Transverse colon (tissue), 4 donors: ENCODE measurements at places on chromosomes 6 and 20.

- no peak for DNase-seq
Observed at GRCh38 chr20:33531885-33532284, 42.0 kb downstream of the CBFA2T2 start.

GRCh38 chr6:75612434-75612833, 10.8 kb downstream of the SENP6 start:
- DNase-seq: no peak

- no peak for DNase-seq
Observed at GRCh38 chr6:8335381-8335780, 100.0 kb downstream of the SLC35B3 start.

DNA sequence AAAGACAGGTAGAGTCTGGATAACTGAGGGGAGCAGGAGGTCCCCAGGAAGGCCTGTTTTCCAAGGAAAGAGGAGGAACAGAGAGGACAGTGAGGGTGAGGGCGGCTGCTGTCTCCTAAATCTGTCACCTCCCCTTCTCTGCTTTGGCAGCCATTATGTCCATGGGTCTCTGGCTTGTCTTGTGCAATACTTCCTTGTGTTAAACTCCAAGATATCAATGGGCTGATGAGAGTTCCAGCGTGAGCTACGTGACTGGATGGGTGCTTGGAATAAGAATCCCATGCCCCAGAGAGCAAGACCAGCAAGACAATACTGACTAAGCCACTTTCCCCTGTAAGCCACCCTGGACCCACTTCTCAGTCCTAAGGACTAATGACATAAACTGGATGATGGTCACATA, 26.3 kb upstream of the DNAAF9 start:
- DNase-seq: no peak

- no peak for DNase-seq
Observed at GRCh38 chr6:55917751-55918415, 42.5 kb upstream of the BMP5 start.

- no peak for DNase-seq
Observed at GRCh38 chr6:157339432-157339831, 16.1 kb upstream of the TMEM242 start.

- DNase-seq: no peak
Observed at GRCh38 chr6:134624781-134625180, 306.9 kb upstream of the SGK1 start.

DNA sequence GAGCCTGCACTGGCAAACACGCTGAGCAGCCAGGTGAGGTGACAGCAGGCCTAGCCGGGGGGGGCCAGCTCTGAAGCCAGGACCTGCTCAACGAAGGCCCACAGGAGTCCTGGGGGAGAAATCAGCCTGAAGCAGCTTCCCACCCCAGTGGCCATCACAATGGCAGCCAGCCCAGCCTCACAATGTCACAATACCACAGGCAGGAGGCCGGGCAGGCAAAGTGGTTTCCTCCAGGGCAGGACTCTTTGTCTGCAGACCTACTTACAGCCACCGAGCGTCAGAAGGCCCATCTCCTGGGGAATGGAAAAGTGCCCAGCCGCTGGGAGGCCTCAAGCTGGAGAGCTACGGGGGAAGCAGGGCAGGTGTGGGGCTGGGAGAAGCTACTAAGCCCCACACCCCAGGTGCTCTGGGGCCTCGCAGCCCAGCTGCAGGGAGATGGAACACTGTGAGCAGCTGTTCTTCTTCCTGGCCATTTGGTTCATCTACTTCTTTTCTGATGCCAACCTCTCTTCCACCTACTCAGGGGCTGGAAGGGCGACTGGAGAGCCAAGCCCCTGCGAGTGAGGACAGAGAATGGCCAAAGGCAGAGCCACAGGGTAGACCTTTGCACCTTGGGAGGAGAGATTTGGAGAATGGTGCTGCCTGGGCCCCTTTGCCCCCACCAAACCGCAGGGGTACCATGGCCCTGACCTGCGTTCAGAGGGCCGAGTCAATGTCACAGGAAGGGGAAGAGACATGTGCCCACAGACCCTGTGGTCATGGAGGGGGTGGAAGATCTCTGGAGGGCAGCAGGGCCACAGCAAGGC, 22.3 kb upstream of the AVP start:
- DNase-seq: no peak

DNA sequence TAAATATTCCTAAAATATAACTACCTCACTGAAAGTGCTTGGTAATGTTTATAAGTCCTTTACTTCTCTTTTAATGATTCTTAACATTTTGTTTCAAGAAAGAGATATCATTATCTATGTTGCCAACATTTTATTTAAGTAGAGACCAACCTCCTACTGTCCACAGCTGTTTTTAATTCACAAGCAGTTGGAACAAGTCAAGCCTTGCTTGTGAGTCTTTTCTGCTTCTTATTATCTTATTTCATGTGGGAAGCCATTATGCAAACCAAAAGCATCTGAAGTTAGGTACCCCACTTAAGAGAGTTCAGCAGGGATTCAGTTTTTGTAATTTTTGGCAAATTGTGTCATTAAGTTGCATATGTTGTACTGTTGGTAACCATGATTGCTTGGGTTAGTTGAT, 1714.5 kb downstream of the GRIK2 start:
- DNase-seq: no peak

DNA sequence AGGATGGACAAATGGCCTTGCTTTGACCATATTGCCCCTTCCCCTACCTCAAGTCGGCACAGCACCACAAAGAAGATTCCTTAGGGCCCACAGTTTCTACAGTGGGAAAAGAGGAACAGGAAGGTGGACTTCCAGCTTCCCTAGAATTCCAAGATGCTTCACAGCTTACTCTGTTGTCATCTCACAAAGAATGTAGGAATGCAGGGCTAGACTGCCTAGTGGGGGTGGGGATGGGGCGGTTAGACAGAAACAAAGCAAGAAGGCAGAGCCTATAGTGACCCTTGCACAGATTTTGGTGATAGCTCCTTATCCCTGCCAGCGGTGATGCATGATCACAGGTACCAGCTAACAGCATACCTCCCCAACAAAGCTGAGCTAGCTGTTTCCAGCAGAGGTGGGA, 607.6 kb upstream of the MAN1A1 start:
- DNase-seq: no peak

DNA sequence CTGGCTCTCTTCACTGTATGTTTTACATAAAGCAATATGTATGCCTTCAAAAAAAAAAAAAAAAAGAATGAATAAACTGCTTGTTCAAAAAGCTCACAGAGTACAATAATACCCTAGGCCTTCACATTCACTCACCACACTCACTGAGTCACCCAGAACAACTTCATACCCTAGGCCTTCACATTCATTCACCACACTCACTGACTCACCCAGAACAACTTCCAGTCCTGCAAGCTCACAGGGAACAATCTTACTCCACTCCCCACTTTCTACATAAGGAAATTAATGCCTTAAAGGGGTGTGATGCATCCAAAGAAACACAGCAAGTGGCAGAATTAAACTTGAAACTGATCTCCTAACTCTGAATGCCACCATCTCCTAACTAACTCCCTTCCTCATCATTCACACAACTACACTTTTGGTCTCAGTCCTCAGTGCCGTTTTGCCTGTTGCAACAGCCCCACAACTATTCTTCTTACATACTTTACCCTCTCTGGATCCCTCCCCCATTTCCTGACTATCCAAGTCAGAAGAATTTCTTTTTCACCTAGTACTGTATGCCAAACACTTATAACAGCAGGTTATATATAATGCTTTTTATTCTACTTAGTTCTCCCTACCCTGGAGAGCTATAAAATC, 34.2 kb downstream of the NHSL1 start:
- no peak for DNase-seq

DNA sequence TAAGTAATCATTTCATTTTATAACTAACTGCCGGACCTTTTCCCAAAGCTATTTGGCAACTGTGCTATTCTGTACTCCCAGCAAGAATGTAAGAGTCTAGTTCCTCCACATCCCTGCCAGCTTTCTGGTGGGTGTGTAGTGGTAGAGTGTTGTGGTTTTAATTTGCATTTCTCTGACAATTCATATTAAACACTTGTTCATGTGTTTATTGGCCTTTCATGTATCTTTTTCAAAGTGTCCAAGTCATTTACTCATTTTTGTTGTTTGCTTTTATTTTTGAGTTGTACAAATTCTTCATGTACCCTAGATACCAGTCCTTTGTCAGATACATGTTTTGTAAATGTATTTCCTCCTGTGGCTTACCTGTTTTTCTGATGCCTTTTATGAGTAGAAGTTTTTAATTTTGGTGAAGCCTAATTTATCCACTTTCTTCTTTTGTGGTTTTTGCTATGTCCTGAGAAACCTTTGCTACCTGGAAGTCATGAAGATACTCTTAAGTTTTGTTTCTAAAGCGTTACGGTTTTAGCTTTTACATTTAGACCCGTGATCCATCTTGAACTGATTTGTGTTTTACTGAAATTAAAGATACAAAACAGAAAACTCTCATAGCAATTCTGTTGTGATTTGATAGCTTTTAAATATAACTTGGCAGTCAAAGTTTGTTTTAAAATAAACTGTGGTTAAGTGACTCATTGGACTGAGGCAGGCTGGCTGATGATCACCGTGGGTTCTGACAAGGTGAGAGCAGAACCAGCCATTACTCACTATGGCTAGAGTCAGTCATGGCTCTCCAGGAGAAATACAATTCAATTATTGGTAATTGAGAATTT, 8.0 kb downstream of the MYLIP start:
- DNase-seq: no peak

GRCh38 chr6:14075095-14075503, 42.5 kb upstream of the CD83 start:
- DNase-seq: no peak

DNA sequence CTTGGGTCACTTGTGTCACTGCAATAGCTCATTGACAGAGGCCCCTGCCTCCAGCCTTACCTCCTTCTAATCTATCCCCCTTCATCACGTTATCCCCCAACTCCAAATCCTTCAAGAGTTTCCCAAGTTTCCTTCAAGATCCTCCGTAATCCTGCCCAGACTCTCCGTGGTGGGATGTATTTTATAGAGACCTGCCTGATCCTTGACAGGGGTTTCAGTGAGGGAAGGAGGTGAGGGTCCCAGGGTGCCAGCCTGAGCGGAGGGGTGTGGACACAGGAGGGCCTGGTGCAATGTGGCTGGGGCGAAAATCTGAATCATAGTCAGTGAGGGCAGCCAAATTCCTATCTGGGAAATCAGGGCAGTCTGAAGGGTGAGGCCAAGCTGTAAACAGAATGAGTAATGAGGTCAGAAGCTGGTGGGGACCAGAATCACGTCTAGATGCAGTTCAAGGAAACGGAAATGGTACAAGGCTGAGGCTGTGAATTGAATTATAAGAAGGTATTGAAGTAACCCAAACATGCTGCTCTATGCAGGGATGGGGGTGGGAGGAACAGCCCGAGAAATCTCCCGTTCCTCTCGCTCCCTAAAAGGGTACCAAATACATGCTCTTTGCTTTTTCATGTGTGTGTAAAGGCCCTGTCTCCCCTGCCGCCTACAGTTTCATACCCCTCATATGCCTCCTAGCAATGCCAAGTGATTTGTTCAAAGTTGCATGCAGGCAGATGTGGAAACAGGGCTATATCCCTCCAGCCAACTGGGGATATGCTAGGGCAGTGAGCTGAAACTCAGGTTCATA, 35.4 kb upstream of the PIM1 start:
- DNase-seq: peak; percentile 74

- DNase-seq: no peak
Observed at GRCh38 chr20:31790401-31790800, 28.8 kb upstream of the MYLK2 start.

DNA sequence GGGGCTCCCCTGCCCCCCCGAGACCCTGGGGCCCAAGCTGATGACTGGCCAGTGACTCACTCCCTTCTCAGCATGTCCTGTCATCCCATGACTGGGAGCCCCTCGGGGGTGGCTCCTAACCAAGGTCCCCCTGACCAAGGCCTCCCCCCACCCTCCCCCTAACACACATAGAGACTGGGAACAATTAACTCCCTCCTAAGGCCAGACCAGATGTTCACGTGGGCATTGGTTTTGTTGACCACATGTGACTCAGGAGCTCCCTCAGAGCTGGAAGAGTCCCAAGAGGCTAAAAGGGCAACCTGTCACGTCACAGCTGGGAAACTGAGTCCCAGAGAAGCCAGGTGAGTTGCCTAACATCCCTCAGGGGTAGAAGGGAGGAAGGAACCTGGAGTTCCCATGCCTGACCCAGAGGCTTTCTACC, 10.6 kb upstream of the CCN5 start:
- no peak for DNase-seq

DNA sequence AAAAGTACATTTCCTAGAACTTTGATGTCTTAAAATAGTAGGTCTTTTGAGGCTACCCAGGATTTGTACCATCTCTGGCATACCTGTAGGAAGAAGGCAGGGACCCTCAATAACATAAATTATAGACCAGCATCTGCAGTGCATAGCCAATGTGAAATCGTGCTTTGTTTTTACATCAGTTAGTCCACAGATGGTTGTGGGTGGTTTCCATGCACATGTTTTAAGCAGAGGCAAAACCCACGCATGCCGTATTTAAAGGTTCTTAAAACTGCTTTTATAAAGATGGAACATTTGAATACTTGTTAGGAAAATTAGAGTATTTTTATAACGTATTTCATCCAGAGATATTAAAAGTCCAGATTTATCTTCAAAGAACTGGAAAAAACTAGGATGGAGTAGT, 66.3 kb downstream of the SH3BGRL2 start:
- DNase-seq: no peak

DNA sequence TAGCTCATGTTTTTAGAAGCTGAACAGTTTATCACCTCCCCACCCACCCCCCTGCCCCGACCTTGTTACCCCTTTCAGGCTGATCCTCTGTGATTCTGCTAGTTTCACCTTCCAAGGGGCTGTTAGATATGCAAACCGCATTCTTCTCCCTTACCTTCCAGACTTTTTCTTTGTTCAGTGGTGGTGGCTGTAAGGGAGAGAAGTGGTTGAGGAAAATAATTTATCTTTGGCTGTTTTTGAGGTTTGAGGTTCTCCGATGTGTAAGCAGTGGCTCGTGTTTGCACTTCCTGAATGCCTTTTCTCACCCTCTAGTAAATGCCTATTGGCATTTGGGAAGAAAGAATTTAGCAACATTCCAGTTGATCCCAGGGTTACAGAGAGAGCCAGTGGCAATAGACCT, 69.4 kb upstream of the KCNG1 start:
- DNase-seq: no peak

DNA sequence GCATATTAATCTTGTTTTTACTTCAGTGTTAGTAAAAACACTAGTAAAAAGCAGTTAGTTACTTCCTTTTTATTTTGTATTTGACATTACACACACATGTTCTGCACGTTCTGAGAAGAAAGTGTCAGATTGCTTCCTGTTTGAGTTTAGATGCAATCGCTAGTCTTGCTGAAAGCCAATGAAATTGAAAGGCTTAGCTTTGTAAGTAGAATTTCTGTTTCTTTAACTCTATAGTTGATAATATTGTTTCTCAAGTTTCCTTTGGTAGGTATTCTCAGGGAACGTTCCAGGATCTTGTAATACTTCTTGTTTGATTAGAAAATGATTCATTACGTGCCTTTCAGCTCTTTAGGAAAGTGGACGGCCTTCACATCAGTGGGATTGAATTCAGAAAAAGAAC, 55.0 kb downstream of the CDKAL1 start:
- no peak for DNase-seq
